ENCODE measurements at places on chromosomes 6 and 20.

GRCh38 chr6:28105245-28105639 is 19.2 kb upstream of the ZSCAN16 start:
- peak; percentile 73 for DNase-seq

- no peak for DNase-seq
These were observed 736.5 kb downstream of the HACE1 start for GRCh38 chr6:104123227-104123626.

GRCh38 chr20:45497971-45498494 is 17.4 kb downstream of the SPINT3 start:
- DNase-seq = no peak

- no peak for DNase-seq
These were observed 1.8 kb upstream of the WRNIP1 start for GRCh38 chr6:2763345-2763841.

DNA sequence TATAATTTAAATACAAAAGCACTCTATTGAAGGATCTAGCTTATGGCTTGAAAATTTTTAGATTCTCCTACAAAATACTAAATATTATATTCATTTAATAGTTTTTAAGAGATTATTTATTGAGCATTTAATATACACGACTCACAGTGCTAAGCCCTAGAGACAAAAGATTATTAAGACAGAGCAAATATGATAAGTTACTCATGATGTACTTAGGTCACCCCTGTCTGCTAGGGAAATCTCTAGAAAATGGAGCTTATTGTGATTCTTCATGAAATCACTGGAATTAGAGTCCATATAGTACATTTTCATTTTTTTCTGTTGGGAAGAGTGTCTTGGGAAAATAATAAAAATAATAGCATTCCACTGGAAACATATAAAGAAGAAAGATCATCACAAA is 37.8 kb downstream of the BEND6 start:
- DNase-seq = no peak

- DNase-seq = peak; percentile 58
These were observed 1.2 kb upstream of the UFL1 start for GRCh38 chr6:96520171-96521115.

DNA sequence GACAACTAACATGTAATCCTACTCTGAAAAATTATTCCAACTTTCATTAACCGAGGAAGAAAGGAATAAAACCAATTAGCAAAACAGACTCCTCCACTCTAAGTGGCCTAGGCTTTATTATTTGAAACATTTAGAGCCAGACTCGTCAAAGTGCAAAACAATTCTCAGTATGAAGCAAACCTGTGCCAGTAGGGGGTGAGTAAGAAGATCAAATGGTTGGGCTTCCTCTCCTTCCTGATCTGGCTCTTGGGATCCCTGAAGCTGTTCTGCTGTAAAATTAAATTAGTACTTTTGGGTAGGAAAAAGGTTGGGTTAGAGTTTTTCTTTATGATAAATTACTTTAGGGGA is 177.6 kb upstream of the MAN1A1 start:
- DNase-seq = no peak

Measured in OCI-M1 (cell line).